ENCODE measurements at places on chromosomes 7 and 10. TPM values are rescaled to one million over a fixed set of nuclear protein-coding genes. Genes with fewer than 3 reads are reported as not detected.

ANKRD2 gene
- 0.10 TPM for polyA plus RNA-seq

GRCh38 chr7:601595-602340 is 82.1 kb upstream of the PDGFA start:
- DNase-seq = peak; percentile 93

DNA sequence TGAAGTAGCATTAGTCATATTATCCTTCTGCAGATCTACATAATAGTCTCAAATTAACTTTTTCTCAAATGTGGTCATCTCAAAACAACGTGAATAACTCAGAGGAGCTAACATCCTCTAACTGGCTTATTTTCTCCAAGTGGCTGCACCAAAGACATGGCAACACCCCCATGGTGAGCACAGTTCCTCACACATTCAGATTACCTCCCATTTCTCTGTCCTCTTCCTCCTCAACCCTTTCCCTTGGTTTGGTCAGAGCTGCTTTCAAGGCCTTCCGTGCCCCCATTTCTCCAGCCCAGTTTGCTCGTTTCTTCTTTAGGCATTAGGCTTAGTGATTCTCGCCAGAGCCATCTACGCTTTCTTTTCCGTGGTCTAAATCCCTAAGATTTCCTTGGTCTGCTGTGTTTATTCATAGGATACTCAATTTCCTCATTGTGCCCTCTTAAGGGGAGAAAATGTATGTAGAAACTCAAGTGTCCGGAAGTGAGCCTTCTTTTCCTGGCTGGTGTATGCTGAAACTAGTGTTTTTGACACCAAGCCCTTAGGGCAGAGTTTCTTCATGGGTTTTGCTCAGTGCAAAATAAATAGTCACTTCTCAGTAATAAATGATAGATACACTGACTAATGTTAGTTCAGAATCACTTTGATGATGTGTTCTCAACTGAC is 2.6 kb downstream of the MET start:
- no peak for DNase-seq

ASAH2B gene
- 1.1 TPM for polyA plus RNA-seq

DNA sequence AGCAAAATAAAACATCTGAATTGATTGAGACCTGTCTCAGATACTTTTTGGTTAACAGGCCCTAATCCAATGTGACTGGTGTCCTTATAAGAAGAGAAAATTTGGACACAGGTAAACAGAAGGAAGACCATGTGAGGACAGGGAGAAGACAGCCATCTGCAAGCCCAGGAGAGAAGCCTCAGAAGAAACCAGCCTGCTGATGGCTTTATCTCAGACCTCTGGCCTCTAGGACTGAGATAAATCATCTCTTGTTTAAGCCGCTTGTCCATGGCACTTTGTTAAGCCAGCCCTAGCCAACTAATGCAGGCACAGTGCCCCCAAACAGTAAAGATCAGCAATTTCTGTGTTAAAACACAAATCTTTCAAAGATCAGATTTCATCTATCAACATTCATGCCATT is 41.8 kb upstream of the FIGNL1 start:
- no peak for DNase-seq

DNA sequence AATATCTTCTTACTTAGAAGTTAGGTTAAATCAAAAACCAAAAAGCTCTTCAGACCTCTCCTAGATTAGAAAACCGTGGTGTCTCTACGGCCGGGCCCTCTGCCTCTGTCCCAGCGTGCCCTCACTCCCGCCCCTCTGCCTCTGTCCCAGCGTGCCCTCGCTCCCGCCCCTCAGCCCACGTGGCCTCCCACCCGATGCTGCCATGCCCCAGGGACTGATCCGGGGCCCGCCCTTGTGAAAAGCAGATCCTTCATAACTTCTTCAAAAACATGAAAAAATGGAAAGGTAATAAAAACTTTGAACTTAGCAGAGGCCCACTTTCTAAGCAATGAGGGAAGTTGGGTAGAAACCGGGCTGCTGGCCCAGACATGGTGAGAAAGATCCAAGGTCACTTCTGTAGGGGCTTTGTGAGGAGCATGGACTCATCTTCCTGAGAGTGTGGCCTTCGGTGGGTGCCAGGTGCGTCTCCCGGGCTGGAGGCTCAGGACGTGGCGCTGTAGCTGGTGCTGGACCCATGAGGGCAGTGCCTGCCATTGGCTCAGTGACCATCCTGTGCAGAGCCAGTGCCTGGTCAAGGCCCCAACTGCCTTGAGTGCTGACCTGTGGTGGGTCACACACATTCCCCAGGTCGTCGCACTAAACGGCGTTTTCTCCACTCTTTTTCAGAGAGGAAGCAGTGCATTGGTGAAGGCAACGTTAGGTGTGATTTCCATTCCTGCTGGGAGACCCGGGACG is 4.9 kb upstream of the DPYSL4 start:
- peak; percentile 47 for DNase-seq

Data from spleen (tissue), 13 donors.